Activated CD4-positive, alpha-beta memory T cell treated with anti-CD3 and anti-CD28 coated beads for 36 hours (primary cell): ENCODE measurements at places on chromosomes 7 and 10. TPM values are rescaled to one million over a fixed set of nuclear protein-coding genes. Genes with fewer than 3 reads are reported as not detected.

DNA sequence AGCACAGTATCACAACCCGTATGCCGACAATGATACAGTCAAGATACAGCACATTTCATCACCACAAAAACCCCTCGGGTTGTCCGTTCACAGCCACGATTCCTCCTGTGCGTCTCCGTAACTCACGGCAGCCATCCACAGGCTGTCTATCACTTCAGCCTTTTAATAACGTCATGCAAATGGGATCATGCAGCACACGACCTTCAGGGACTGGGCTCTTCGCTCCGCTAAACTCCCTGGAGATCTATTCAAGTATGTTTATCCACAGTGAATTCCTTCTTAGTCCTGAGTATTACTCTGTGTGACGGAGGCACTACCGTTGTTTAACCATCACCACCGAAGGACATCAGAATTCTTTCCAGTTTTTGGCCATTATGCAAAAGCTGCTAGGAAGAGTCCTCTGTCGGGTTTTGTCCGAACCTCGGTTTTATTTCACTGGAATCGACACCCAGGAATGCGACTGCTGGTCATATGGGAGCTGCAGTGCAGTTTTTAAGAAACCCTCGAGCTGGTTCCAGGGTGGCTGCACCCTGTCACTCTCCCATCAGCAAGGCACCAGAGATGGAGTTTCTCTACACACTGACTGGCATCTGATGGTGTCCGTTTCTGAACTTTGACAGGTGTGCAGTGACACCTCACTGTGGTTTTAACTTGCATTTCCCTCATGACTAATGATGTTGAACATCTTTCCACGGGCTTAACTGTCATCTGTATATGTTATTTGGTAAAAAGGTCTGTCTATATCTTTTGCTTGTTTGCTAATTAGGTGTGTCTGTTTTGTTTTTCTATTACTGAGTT, 193.6 kb downstream of the MAD1L1 start:
- peaks cover 5% of the 10 kb centered on the region for H3K36me3 ChIP-seq
- peak; percentile 18 for DNase-seq
- no peak overlapping the region for H3K4me3 ChIP-seq

GRCh38 chr7:303425-303824, 13.5 kb downstream of the FOXL3 start:
- no peak overlapping the region for H3K4me3 ChIP-seq
- H3K4me1 ChIP-seq = no peaks in the 10 kb centered on the region
- no peak overlapping the region for H3K27ac ChIP-seq
- DNase-seq = no peak
- no peaks in the 10 kb centered on the region for H3K27me3 ChIP-seq
- H3K36me3 ChIP-seq = no peaks in the 10 kb centered on the region

DNA sequence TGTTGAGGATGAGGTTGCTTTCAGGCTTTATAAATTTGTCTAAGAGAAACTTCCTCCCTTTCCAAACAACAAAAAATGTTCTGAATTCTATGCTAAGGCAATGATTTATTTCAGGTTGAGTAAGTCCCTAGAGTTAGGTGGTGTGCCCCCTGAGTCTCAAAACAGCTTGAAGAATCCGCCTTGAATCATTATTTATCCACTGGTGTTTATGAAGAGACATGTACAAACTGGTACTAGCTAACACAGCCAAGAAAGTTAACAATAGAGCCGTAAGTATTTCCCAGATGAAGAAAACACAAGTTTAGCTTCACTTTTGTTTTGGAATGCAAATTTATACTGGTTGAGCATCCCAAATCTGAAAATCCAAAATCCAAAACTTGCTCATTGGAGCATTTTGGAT, 66.2 kb upstream of the SRPK2 start:
- H3K4me1 ChIP-seq = peaks cover 10% of the 10 kb centered on the region
- H3K27me3 ChIP-seq = no peaks in the 10 kb centered on the region
- DNase-seq = no peak
- no peak overlapping the region for H3K4me3 ChIP-seq
- peaks cover 17% of the 10 kb centered on the region for H3K36me3 ChIP-seq

DNA sequence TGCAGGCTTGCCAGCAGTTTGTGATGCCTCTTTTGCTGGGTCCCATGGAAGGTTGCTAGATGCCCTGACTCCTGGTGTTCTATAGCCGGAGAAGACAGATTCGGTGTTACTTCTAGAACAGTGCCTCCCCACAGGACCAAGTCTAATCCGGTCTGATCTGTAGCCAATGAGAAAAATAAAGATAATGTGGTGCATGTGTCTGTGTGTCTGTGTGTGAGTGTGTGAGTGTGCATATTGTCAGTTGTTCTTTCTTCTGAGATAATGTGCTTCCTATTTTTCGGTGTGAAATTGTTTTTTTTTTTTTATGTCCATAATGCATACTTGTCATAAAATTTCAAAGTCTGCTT, 29.7 kb upstream of the ZNRF2 start:
- no peaks in the 10 kb centered on the region for H3K27me3 ChIP-seq
- H3K36me3 ChIP-seq = no peaks in the 10 kb centered on the region
- peaks cover 12% of the 10 kb centered on the region for H3K4me1 ChIP-seq
- no peak overlapping the region for H3K27ac ChIP-seq
- H3K4me3 ChIP-seq = no peak overlapping the region
- no peak for DNase-seq

GRCh38 chr10:7649673-7650300, 17.0 kb downstream of the ITIH5 start:
- no peaks in the 10 kb centered on the region for H3K36me3 ChIP-seq
- DNase-seq = no peak
- no peak overlapping the region for H3K27ac ChIP-seq
- H3K4me3 ChIP-seq = no peak overlapping the region
- peaks cover 10% of the 10 kb centered on the region for H3K27me3 ChIP-seq
- H3K4me1 ChIP-seq = no peaks in the 10 kb centered on the region

DNA sequence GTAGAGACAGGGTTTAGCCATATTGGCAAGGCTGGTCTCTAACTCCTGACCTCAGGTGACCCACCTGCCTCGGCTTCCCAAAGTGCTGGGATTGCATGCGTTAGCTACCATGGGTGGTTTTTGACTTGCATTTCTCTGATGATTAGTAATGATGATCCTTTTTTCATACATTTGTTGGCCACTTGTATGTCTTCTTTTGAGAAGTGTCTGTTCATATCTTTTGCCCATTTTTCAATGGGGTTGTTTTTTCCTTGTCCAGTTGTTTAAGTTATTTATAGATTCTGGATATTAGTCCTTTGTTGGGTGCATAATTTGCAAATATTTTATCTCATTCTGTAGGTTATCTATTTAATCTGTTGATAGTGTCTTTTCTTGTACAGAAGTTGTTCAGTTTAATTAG, 4.3 kb upstream of the OR13A1 start:
- H3K4me3 ChIP-seq = no peak overlapping the region
- no peak overlapping the region for H3K27ac ChIP-seq
- H3K27me3 ChIP-seq = peaks cover 4% of the 10 kb centered on the region
- no peaks in the 10 kb centered on the region for H3K36me3 ChIP-seq

GRCh38 chr7:106626376-106627164, 34.4 kb downstream of the CCDC71L start:
- peaks cover 3% of the 10 kb centered on the region for H3K4me1 ChIP-seq
- no peak for DNase-seq
- peaks cover 1% of the 10 kb centered on the region for H3K36me3 ChIP-seq
- peaks cover 7% of the 10 kb centered on the region for H3K27me3 ChIP-seq
- H3K4me3 ChIP-seq = no peak overlapping the region
- no peak overlapping the region for H3K27ac ChIP-seq

- H3K27me3 ChIP-seq = no peaks in the 10 kb centered on the region
- no peak for DNase-seq
- H3K36me3 ChIP-seq = no peaks in the 10 kb centered on the region
These were observed 21.5 kb downstream of the LRRN3 start for GRCh38 chr7:111112439-111112838.

DNA sequence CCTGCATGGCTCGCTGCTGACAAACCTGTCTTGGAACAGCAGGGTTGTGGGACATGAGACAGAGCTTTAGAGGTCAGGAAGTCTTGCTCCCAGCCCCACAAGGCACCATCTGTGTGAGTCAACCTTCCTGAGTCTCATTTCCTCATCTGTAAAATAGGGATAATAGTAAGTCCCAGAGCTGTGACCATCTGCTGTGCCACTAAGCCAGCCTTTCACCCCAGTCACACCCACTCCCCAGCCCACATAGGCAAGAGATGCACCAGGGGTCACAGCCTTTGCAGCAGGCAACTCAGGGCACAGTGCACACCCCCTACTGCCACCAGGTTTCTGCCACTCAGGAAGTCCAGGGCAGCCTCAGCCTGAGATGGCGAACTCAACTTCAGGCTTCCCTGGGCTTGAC, 29.4 kb upstream of the CDH23 start:
- no peak overlapping the region for H3K4me3 ChIP-seq
- H3K27ac ChIP-seq = no peak overlapping the region
- no peak for DNase-seq
- peaks cover 3% of the 10 kb centered on the region for H3K27me3 ChIP-seq
- peaks cover 3% of the 10 kb centered on the region for H3K4me1 ChIP-seq

DNA sequence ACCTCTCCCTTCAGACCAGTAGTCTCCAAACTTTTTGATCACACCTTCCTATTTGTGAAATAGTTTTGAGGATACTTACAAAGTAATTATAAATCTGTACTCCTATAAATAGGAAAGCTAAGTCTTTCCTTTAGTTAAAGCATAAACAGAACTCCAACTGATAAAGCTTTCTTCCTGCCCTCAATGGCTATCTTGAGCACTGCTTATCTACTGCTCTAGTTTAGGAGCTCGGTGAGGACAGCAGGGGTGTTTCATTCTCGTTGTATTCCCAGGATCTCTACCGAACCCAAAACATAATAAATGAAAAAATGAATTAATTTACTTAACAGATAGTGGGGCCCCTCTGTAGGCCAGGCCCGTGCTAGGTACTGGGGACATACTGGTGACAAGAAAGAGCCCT, 17.7 kb downstream of the SORBS1 start:
- H3K36me3 ChIP-seq = no peaks in the 10 kb centered on the region
- no peaks in the 10 kb centered on the region for H3K4me1 ChIP-seq
- H3K27ac ChIP-seq = no peak overlapping the region
- DNase-seq = no peak
- no peak overlapping the region for H3K4me3 ChIP-seq
- H3K27me3 ChIP-seq = no peaks in the 10 kb centered on the region

- no peak for DNase-seq
- no peaks in the 10 kb centered on the region for H3K27me3 ChIP-seq
- H3K36me3 ChIP-seq = no peaks in the 10 kb centered on the region
- peaks cover 14% of the 10 kb centered on the region for H3K4me1 ChIP-seq
- H3K4me3 ChIP-seq = no peak overlapping the region
These were observed 89.3 kb downstream of the LYZL2 start for GRCh38 chr10:30540276-30540675.

- H3K27ac ChIP-seq = no peak overlapping the region
- H3K4me3 ChIP-seq = no peak overlapping the region
- no peaks in the 10 kb centered on the region for H3K27me3 ChIP-seq
- DNase-seq = no peak
- H3K36me3 ChIP-seq = no peaks in the 10 kb centered on the region
- no peaks in the 10 kb centered on the region for H3K4me1 ChIP-seq
These were observed 192.5 kb upstream of the LYZL1 start for GRCh38 chr10:29096303-29096824.

GRCh38 chr10:76882245-76882644, 755.4 kb downstream of the KCNMA1 start:
- H3K27me3 ChIP-seq = no peaks in the 10 kb centered on the region
- no peaks in the 10 kb centered on the region for H3K4me1 ChIP-seq
- no peak overlapping the region for H3K27ac ChIP-seq
- H3K4me3 ChIP-seq = no peak overlapping the region
- DNase-seq = no peak

DNA sequence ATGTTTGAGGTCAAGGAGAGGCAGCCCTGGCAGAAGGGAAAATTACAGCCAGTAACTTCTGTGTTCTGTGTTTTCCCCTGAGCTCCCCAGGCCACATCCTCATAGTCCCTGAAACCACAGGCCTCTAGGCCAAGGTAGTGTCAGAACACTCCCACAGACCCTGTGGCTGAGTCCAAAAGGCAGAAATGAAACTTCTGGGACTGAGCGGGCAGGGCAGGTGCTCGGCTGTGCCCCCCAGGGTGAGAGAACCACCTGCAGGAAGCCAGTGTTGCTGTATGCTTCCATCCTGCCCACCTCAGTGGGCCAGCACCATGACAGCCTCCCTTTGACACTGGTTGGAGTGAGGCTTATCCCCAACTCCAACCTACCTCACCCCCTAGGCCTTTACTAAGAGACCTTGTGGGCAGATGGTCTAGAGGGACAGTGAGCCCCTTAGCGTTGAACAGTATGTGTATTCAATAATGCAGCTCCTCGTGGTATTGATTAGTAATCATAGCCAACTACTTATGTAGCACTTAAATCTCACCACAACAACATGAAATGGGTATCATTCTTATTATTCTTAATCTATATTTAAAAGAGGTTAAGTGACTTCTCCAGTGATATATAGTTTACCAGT, 30.3 kb downstream of the PIK3CG start:
- H3K36me3 ChIP-seq = peaks cover 51% of the 10 kb centered on the region
- no peak overlapping the region for H3K27ac ChIP-seq
- DNase-seq = peak; percentile 44

GRCh38 chr10:5364890-5365338, at the start of gene UCN3:
Gene UCN3, plus strand, starts transcription at chr10:5364966. Its CDS starts 8,755 bp downstream, at chr10:5373721.
- no peak within 1 kb of the TSS for H3K27ac ChIP-seq
- no peaks in the 10 kb centered on the region for H3K36me3 ChIP-seq
- H3K4me3 ChIP-seq = no peak within 1 kb of the TSS
- H3K27me3 ChIP-seq = peaks cover 7% of the 10 kb centered on the region
- H3K4me1 ChIP-seq = peaks cover 6% of the 10 kb centered on the region

GRCh38 chr10:68402276-68402675, 4.8 kb downstream of the RUFY2 start:
- H3K36me3 ChIP-seq = peaks cover 3% of the 10 kb centered on the region
- H3K4me3 ChIP-seq = no peak overlapping the region
- H3K4me1 ChIP-seq = peaks cover 13% of the 10 kb centered on the region
- H3K27ac ChIP-seq = no peak overlapping the region
- DNase-seq = no peak

GRCh38 chr7:44087911-44088838, 5.8 kb upstream of the POLM start:
- peaks cover 2% of the 10 kb centered on the region for H3K4me1 ChIP-seq
- no peaks in the 10 kb centered on the region for H3K27me3 ChIP-seq
- H3K36me3 ChIP-seq = no peaks in the 10 kb centered on the region
- H3K4me3 ChIP-seq = no peak overlapping the region
- no peak overlapping the region for H3K27ac ChIP-seq
- no peak for DNase-seq

DNA sequence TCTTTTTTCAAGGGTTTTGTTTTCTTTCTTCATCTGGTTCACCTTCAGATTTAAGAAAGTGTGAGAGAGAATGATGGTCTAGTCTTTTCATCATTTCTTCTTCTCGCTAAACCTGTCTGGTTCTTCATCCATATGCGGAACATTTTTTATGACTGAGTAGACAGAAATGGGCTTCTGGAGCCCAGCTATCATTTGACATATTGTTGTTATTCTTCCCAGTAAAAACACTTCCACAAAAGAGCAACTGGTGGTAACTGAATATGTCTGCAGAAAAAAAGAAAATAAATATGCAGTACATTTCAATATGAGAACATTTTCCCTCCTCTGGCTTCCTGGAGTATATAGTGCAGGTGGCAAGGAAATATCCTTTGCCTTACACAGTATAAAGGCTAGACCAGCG, 209.5 kb downstream of the JCAD start:
- H3K27me3 ChIP-seq = peaks cover 11% of the 10 kb centered on the region
- H3K27ac ChIP-seq = no peak overlapping the region
- no peaks in the 10 kb centered on the region for H3K36me3 ChIP-seq
- DNase-seq = no peak
- no peak overlapping the region for H3K4me3 ChIP-seq
- no peaks in the 10 kb centered on the region for H3K4me1 ChIP-seq

The PRKAR2B gene
- 1.4 TPM for total RNA-seq

The CYP17A1 gene
- total RNA-seq = not detected

The SPRN gene
- not detected for total RNA-seq

The SLC35G1 gene
- 2.8 TPM for total RNA-seq

The RP9 gene
- 11.6 TPM for total RNA-seq

The LIPK gene
- not detected for total RNA-seq
